SK-N-MC (cell line): ENCODE measurements at places on chromosomes 4 and X.

DNA sequence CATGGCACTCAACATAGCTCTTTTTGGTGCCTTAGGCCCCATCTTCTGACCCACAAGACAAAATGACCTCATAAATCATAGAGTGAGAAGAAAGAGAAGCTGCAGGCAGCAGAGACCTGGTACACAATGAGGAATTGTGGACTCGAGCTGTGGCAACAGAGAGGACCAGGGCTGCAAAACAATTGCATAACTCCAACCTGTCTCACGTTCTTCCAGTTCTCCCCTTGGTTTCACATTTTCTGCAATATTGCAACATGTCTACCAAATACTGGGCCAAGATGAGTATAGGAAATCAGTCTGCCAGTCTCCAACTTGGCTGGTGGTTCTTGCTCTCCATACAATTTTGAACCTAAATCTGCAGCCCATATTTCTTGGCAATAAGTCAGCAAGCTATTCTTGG, 105.3 kb downstream of the KDR start:
- no peak for DNase-seq

- no peak for DNase-seq
These were observed 4.3 kb downstream of the GK start for GRCh38 chrX:30657196-30658161.

- no peak for DNase-seq
These were observed 168.1 kb downstream of the GLRA2 start for GRCh38 chrX:14697451-14697850.

DNA sequence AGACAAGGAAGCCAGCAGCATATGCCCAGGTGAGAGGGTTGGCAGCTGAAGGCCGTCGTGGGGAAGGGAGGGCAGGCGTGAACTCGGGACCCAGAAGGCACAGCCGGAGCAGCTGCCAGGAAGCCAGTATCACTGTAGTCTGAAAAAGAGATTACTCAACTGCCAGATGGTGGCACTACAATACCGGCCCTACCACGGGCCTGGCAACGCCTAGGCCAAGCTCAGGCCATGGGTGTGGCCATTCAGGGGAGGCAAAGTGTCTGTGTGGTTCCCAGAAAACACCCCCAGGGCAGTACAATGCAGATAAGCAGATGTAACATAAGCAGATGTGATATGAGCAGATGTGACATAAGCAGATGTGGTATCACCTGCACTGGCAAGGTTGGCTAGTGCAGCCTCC, 236.0 kb downstream of the AFAP1 start:
- no peak for DNase-seq
